ENCODE measurements at places on chromosomes 3 and 15.

DNA sequence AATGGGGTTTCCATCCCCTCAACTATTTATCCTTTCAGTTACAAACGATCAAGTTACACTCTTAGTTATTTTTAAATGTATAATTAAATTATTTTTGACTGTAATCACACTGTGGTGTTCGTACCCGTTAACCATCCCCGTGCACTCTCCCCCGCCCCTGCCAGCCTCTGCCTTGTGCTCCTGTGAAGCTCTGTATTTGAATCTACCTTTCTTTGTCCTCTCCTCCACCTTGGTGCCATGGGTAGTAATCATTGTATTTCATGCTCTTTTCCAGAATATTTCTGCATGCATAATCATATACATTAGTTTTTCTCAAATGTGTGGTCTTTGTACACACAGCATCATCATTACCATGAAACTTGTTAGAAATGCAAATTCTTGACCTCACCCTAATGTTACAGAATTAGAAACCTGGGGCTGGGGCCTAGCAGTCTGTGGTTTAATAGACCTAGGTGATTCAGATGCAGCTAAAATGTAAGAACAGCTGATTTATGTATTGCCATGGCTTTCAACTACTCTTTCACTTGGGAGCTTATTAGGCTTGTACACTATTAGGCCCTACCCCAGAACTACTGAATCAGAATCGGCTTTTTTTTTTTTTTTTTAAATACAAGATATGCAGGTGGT lies 91.5 kb downstream of the STT3B start:
- no peak for DNase-seq

DNA sequence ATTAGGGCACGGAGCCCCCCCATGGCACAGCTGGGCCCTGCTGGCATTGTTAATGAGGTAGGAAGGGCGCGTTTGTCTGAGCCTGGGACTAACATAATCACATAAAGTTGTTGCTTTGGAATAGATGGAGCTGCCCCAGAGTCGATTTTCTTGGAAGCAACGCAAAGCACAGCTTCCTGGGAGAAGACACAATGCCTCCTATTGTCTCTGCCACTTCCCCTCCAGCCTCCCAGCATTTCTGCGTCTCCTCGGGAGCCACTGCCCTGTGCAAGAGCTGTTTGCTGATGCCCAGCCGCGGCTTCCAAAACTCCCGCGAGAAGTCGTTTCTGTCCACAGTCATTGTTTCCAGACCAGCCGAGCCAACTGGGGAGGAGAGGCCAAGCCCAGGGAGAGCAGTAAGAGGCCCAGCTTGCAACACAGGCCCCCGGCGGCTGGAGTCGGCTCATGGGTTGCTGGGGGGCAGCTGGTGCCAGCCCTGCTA lies 18.1 kb upstream of the ALDH1A3 start:
- no peak for DNase-seq

DNA sequence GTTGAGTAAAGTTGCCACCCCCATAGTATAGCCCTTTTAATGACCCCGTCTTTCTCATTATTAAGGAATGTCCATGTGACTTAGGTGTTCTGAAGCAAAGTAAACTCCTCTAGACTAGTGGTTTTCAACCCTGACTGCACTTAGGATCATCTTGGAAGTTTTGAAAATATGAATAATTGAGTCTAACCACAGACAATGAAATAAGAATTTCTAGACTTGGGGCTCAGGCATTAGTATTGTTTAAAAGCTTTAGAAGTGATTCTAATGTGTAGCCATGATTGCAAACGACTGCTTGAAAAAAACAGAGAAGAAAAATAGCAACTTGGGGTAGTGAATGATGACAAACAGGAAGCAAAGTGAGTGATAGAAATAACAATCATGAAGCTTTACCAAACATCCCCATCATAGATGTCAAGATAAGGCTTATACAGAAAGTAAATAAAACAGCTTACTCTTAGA lies 35.0 kb downstream of the ALCAM start:
- DNase-seq: no peak

DNA sequence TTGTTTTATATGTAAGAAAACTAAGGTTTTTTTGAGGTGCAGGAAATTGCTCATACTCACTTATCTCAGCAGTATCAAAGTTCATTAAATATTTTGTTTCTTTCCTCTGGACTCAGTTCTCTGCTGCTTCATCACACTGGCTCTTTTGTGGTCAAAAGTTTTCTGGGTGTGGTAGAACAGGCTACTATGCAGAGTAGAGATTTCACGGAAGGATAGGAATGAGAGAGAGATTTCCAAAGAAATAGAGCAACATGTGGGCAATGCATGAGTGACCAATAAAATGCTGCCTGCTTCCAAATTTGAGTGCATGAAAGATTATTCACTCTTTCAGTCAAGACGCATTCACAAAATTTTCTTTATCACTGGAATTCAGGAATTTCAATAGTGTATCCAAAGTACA lies 577.3 kb upstream of the SEMA6D start:
- no peak for DNase-seq

DNA sequence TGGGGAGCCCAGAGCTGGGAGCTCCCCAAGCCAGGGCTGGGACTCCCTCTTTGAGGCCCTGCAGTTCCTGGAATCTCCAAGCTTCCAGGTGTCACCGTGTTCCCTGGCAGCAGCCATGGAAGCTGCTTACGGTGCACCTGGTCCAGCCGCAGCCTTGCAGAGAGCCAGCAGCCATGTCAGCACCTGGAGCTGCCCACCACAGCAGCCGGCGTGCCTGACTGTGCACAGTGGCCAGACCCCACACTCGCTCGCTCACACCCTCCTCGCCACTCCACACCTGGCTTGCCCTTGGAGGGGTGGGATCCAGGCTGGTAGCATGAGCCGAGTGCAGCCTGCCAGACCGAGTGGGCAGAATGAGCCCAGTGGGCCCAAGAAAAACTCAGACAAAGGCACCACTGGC lies 14.8 kb upstream of the HTR3E start:
- no peak for DNase-seq

DNA sequence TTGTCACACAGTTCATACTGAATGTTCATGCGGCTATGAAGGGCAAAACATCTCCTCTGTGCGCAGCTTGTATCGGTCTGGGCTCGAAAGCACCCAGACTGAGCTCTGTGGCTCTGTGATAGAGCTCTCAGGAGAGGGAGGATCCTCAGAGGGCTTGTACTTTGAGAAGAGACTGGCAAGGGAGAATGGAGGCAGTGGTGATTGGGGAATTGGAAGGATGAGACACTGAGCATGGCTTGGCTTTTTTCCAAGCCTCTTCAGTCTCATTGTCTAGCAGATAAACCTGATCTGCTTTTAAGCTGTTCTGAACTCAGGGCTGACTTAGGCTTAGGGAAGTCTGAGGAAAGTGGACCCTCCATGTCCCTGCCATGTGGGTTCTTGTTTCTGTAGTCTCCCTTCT lies 43.0 kb downstream of the RAD54L2 start:
- DNase-seq: no peak

DNA sequence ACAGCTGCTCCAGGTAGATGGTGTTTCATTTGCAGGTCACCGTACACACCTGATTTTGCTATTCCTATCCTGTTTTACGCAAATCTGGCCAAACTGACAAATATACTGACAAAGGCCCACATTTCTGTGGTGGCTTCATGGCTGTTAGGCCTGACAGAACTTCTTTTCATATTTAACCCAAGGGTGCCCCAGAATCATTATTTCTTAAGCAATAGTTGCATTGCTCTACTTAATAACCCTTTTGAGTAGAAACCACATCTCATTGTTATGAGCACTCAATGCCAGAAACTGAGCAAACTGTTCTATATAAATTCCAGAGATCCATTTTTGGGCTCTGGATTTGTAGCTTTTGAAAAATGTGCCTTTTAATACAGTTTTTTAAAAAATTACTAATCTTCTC lies 19.4 kb downstream of the ASTE1 start:
- no peak for DNase-seq

DNA sequence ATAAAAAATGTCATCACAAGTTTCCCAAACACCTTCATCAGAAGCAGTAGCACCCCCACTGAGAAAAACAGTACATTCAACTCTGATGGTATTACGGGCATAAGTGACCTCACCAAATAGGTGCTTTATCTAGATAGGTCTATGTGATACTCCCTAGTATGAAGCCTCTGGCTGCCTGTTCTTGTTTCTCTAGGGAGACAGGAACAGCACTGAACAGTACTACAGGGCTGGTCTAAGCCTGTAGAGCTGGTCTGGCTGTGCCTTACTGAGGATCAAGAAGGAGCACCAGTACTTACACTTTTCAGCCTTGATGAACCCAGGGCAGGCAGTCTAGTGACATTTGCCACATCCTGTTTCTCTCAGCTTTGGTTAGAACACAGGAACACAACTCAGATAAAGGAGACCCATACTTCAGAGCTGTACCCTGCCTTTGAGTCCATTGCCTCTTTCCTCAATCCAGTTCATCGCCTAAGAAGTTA lies 35.9 kb downstream of the OXNAD1 start:
- peak; percentile 28 for DNase-seq

DNA sequence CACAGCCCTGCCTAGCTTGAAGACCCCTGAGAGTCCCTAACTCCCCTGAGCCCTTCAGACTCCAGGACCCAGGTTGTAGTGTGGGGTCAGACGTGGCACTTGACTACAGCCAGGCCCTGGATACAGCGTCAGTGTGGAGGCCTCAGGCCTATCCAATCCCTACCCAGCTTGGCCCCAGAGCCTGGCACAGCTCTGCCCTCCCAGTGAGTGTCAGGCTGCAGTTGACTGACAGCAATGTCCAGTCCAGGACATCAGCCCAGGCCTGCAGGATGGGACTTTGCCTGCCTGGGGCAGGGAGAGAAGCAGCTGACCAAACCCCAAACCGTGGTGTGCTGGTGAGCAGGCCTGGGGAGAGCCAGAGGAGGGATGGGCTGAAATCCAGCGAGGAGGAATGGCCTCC lies 27.3 kb downstream of the KLF13 start:
- no peak for DNase-seq

GRCh38 chr3:170480111-170480510 lies 61.4 kb downstream of the CLDN11 start:
- DNase-seq: no peak

GRCh38 chr15:28942046-28942445 lies 56.3 kb downstream of the APBA2 start:
- DNase-seq: no peak

- no peak for DNase-seq
These were observed 30.3 kb upstream of the C15orf39 start for GRCh38 chr15:75171408-75171807.

DNA sequence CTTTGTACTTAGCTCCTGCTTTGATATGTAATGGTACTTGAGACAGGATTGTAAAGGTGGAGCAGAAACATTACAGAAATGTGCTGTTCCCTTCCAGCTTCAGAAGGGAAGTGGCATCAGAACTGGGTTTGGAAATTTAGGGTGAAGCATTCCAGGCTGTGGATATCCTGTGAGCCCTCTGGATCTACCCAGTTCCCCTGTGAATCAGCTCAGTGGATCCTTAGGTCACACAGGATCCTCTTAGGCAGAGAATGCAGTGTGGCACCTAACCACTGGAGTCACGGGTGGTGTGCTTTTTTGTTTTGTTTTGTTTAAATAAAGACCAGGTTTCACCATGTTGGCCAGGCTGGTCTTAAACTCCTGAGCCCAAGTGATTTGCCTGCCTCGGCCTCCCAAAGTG lies 66.0 kb downstream of the TRIM71 start:
- no peak for DNase-seq

DNA sequence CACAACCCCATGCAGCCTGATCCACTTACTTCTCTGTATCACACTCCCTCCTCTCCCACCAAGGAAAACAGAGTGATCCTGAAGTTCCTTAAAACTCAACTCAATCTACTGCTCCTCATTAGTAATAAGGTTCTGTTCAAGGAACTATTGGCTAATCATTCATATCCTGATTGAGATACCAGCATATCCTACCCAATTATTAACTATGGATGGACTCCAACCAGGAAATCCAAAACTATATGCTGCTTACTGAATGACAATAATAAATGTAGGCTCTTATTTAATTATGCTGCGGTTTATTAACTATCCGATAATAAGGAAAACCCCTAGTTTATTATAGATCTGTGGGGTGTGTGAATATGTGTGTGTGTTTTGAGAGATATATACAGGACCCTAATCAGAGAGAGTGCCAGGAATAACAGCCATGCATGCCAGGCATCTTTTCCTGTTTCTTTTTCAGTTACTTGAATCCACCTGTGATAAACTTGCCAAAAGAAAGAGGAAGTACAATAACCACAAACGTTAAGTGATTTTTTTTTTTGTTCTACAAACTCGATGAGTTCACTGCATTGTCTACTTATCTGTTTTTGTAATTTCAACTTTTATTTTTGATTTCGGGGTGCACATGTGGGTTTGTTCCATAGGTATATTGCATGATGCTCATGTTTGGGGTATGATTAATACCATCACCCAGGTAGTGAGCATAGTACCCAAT lies 1031.7 kb upstream of the CFAP20DC start:
- no peak for DNase-seq

DNA sequence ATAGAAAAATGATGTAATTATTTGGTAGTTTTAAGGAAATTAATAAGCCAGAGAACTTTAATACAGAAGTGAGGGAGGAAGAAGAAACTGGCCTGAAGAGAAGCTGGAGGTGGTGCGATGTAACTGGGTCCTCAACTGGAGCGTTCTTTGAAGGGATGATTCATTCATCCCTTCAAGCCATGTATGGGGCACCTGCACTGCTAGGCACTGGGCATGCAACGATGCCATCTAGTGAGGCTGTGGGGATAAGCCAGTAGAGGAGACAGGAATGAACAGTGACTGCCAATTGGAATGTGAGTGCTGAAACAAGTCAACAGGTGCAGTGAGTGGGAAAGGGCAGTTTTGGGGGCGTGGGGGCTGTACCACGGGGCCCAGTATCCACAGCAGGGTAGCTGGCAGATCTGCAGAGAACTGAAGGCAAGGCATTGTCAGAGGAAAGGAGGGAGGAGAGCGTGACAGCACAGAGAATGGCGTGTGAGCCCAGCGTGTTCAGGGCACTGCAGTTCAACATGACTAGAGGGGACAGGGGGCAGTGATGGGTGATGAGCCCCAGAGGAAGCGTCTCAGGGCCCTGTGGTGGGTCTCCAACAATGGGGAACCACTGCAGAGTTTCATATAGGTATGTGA lies 3.8 kb upstream of the KIF23 start:
- no peak for DNase-seq

GRCh38 chr3:195247086-195247862 lies 23.7 kb downstream of the XXYLT1 start:
- DNase-seq: no peak

DNA sequence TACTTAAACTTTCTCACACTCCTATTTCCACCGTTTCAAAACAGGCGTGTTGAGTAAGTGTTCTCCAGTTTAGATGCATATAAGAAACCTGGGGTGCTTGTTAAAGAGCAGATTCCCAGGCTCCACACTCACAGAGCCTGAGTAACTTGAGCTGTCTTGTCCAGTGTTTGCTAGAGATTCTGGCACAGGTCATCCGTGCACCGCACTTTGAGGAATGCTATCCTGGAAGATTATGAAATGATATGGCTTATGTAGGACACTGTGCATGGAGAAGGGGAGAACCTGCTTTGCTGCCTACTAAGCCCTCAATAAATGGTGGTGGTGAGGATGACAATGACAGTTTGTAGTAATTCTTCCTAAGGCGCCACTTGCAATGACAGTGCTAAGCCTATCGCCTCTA lies 273.7 kb downstream of the PDZRN3 start:
- DNase-seq: no peak

DNA sequence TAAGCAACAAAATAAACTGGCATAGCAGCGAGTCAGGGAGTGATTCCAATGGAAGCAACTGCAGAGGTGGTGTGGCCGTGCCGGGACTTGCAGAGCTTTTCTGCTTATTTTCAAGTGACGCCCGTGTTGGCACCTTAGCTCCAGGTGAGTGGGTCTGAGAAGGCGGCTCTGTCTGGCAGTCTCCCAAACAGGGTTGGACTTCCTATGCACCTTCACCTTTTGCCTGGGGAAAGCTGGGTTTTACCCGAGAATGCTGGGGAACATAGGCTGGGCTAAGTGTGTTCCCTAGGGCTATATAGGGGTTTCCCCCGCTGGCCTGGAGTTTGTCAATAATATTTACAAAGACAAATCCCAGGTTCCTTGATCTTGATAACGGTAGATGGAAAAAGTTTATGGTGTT lies 179.9 kb upstream of the TBL1XR1 start:
- no peak for DNase-seq

Data from stimulated activated CD4-positive, alpha-beta T cell treated with anti-CD3 and anti-CD28 coated beads, Interleukin-1b, Interleukin-23, amount 100 ng/mL, for 4 hours (primary cell).